DMS79 treated with DMSO at 0.1 percent for 48 hours (cell line): ENCODE measurements at places on chromosomes 12 and 14.

DNA sequence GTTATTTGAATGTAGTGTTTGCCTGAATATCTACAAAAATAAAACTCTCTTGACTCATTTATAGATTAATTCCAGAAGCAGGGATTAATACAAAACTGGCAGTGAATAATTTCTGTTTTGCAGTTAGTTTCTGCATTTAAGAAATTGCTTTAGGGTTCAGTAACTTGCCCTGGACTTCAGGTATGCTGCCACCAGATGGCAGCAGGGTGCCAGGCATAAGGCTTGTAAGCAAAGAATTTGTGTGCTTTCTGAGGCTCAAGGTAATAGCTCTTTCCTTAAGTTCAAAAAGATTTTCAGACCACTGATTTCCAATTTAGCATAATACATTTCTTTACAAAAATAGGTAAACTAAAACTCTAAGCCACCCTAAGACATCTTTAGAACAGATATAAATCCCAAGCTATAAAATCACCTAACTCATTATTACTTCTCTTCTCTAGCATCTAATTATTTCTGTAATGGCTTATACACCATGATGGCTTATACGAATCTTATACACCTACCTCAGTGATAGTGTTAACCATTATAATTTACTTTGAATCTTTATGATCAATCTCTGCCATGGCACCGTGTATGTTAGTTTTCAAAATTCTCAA lies 398.3 kb downstream of the APAF1 start:
- DNase-seq, result peak; percentile 27

DNA sequence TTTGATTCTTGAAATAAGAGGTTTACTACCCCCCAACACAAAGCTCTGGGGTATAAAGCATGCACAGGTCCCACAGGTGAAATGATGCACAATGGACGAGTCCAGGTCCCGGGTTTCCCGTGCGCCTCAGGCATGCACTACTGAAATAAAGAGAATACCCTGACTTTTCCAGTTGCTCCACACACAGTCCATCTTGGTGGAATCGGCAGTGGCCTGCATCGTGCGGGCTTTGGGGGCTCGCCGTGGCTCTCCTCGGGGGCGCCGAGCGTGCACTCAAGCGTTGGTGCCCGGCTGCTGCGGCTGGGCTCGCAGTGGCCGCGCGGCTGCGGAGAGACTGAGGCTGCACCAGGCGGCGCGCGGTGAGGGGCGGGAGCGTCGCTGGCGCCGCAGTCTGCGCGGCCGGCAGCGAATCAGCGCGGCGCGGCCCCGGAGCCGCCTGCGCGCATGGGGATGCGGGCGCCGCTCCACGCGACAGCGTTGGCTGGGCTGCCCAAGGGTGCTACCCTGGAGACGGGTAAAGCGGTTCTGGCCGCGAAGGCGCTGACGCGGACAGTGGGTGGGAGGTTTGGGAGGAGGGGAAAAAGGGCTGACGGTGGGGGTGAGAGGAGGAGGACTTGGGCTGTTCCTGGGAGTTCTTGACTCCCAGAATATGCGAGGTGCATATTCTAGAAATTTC lies 53.8 kb upstream of the CCDC175 start:
- no peak for DNase-seq

- DNase-seq, result no peak
Measured at GRCh38 chr12:64186789-64187188, 35.3 kb downstream of the KICS2 start.

GRCh38 chr12:503111-503761 lies 43.5 kb downstream of the B4GALNT3 start:
- no peak for DNase-seq

DNA sequence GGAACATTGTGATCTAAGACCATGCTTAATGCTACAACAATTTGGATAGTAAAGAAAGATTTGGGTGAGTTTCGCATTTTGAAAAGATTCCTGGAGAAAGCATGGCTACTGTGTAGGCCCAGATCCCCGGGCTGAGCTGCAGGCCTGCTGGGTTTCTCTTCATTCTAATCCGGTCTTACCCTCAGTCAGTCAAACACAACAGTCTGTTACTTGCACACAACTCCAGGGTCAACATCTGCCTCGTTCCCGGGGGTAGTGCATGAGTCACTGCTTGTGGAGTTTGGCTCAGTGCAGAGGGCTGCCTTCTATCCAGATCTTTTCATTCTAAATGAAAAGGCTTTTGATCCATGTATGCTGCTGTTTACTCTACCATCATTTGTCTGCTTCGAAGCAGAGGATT lies 60.4 kb upstream of the SEL1L start:
- DNase-seq, result no peak

DNA sequence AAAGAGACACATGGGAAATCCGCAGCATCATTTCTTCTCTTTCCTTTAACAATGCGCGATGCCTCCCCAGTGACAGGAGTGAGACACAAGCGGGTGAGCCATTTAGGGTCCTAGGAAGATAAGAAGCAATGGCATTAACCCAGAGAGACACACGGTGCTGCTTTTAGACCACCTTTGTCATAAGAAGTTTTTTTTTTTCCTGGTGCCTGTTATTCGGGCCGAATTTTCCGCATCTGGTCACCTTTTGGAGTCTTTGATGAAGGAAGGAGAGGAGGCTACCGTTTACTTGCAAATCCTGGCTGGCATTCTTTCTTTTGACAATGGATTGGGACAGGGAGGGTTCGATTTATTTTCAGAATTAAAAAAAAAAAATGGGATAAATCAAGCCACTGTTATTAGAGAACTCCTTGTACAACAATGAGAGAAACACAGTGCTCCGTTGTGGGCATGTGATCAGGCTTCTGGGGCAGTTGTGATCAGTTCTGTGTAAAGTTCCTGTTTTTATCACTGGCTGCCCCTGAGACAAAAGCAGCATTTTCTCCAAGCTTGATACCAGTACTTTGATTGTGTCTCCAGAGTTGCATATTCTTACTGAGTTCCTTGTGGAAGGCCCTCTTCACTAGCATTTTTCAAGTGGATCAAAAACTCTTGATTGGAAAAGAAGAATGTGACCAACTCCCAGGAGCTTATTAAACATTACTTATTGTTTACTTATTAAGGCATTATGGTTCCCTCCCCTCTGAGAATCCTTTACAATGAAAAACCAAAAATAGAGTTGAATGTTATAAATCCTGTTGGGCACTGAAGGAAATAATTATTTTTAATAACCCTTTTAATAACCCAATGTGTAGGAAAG lies 1.1 kb downstream of the DIP2B start:
- DNase-seq, result peak; percentile 39

- DNase-seq, result no peak
Measured at GRCh38 chr12:84596266-84596665, 316.3 kb downstream of the SLC6A15 start.

DNA sequence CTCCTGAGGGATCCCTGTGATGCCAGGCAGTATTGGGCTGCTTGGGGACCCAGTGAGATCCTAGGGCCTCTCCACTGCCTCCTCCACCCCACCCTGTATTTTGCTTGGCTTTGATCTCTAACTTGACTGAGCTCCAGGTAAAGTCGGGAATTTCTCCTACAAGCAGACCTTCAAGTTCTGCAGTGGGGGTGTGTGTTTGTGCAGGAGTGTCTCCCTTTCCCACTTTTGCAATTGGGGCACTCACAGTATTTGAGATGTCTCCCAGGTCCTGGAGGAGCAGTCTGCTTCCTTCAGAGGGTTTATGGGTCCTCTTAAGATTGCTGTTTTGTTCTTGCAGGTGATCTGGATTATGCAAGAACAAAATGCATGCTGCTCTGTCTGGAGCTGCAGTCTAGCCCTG lies 68.9 kb downstream of the ALG10B start:
- no peak for DNase-seq

GRCh38 chr12:95262808-95263207 lies 45.2 kb downstream of the VEZT start:
- DNase-seq, result no peak

DNA sequence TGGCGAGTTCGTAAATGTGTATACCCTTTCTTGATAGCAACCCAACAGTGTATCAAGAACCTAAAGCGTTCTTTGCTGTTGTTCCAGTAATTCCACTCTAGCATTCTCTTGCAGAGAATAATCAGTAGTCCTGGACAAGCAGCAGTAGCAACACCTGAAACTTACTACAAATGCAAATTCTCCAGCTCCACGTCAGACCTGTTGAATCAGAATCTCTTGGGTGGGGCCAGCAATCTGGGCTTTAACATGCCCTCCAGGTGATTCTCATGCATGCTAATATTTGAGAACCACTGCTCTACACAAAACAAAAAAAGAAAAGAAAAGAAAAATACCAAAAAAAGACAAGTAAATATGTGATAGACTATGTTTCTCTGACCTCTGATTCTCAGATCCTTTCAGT lies 10.1 kb downstream of the PTGDR start:
- no peak for DNase-seq

DNA sequence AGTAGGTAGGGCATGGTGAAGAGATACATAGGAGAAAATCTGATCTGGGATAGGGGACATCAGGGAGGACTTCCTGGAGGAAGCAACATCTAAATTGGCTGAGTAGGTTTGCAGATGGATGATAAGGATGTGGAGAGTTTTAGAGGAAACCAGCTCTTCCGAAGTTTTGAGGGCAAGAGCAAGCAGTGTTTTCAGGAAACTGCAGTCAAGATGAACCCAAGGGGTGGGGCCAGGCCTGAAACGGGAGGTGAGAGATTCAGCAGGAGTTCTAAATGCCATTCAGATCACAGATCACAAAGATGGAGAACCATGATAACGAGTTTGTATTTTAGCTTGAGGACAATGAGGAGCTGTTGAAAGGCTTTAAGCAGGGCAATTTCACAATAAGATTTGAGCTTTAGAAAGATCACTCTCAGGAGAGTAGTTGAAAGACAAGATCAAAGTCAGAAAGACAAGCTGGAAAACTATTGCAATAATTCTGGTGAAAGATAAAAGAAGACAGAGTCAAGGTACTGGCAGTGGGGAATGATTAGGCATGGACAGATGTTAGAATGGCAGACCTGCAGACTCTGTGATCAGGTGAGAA lies 70.1 kb upstream of the PLXNC1 start:
- no peak for DNase-seq

GRCh38 chr12:108090107-108090899 lies 38.8 kb upstream of the WSCD2 start:
- DNase-seq, result no peak

GRCh38 chr14:24259282-24260025 lies 3.5 kb downstream of the TGM1 start:
- DNase-seq, result no peak

DNA sequence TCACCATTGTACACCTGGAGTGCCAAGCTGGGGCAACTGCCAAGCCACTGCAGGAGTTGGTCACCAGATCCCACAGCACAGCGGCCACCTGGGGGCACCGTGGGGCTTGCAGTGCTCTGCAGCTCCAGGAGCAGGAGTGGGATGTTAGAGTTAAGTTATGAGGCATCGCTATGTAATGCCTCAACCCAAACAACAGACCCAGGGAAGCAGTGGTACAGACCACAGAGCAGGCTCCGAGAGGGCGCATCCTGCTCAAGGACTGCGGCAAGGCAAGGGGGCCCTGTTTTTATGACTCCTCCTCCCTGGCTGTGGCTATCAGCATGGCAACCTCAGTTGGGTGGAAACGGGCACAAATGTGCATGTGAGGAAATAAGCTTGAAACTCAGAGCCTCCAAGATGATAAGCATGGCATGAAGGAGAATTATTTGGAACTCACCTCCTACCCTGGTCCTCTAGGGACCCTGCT lies 63.1 kb downstream of the ARL6IP4 start:
- DNase-seq, result peak; percentile 62
